ENCODE measurements at places on chromosomes 6 and 20. TPM values are rescaled to one million over a fixed set of nuclear protein-coding genes. Genes with fewer than 3 reads are reported as not detected.

PLCG1 gene
- 320 TPM for total RNA-seq

- H3K36me3 ChIP-seq = no peaks in the 10 kb centered on the region
- H3K27ac ChIP-seq = no peak overlapping the region
- DNase-seq = no peak
- no peak overlapping the region for H3K4me3 ChIP-seq
Measured at GRCh38 chr6:116210750-116211425, 43.0 kb downstream of the TSPYL4 start.

MRPS18A gene
- total RNA-seq = 49.5 TPM

DNA sequence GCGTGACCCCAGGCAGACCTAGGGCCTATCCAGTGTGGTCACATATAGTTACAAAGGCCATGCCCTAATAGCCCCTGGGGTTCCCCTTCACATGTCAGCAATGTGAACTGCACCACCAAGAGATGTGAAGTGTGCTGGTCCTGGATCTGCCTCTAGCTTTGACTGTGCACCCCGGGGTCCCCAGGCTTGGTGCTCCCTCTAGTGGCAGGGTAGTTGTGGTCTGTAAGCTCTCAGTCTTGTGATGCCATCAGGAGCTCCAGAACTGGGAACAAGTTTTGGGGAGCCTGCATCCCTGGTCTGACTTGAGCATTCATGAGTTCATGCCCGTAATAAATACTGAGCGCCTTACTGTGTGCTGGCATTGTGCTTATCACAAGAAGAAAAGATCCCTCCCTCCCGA is 143.4 kb downstream of the DHX35 start:
- no peak overlapping the region for H3K4me3 ChIP-seq
- H3K27me3 ChIP-seq = peaks cover 13% of the 10 kb centered on the region
- H3K36me3 ChIP-seq = peaks cover 5% of the 10 kb centered on the region
- H3K4me1 ChIP-seq = peaks cover 23% of the 10 kb centered on the region

CST4 gene
- not detected for total RNA-seq

PFDN4 gene
- total RNA-seq = 32.0 TPM

DNA sequence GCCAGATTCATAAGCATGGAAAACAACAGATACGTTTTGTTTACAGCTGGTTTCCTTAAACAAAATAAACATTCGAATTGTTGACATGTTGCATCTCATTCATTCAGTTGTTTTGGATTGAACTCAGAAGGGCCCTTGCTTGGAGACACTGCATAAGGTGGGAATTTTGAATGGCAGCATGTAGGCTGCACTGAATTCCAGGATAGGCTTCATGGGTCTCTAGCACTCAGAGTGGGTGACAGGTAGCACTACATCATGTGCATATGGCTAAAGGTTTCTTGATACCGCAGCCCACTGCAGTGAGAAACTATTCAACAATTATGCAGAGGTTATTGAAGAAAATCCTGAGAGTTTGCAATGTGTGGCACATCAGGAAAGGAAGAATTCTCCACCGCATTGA is 1.6 kb downstream of the BEND6 start:
- no peaks in the 10 kb centered on the region for H3K36me3 ChIP-seq
- no peak overlapping the region for H3K27ac ChIP-seq
- peaks cover 24% of the 10 kb centered on the region for H3K4me1 ChIP-seq
- peaks cover 59% of the 10 kb centered on the region for H3K27me3 ChIP-seq
- peak overlapping the region; percentile 34 for H3K4me3 ChIP-seq

CRISP1 gene
- total RNA-seq = not detected

DNA sequence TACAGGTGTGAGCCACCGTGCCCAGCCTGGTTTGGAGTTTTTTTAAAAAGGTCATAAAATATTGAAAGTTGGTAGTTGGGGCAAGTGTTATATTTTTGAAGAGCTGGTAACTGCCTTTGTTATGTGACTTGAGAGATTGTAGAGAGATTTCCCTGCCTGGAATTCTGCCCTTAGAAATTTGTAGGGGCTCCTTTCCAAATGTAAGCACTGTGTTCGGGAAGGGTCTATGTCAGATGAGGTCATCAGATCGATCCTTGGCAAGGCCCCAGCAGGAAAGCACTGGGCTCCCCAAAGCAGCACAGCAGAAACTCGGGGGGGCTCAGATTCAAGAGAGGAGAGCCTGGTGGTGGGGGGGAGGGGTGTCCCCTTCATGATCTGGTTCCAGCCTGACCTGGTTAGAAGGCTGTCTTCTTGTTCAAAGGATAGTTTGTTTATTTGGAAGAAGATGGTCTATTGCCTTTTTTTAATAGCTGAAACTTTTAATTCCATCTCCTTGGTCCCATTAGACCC is 220.2 kb downstream of the UST start:
- no peaks in the 10 kb centered on the region for H3K36me3 ChIP-seq
- no peak overlapping the region for H3K4me3 ChIP-seq
- peaks cover 55% of the 10 kb centered on the region for H3K4me1 ChIP-seq
- peaks cover 13% of the 10 kb centered on the region for H3K27me3 ChIP-seq
- no peak overlapping the region for H3K27ac ChIP-seq
- no peak for DNase-seq

POU5F1 gene
- total RNA-seq = not detected

KCNK5 gene
- 32.7 TPM for total RNA-seq

- H3K27me3 ChIP-seq = no peaks in the 10 kb centered on the region
- no peak for DNase-seq
- peaks cover 3% of the 10 kb centered on the region for H3K36me3 ChIP-seq
- peak overlapping the region; percentile 2 for H3K27ac ChIP-seq
- no peak overlapping the region for H3K4me3 ChIP-seq
Measured at GRCh38 chr6:132130626-132131298, 179.6 kb upstream of the CCN2 start.

DNA sequence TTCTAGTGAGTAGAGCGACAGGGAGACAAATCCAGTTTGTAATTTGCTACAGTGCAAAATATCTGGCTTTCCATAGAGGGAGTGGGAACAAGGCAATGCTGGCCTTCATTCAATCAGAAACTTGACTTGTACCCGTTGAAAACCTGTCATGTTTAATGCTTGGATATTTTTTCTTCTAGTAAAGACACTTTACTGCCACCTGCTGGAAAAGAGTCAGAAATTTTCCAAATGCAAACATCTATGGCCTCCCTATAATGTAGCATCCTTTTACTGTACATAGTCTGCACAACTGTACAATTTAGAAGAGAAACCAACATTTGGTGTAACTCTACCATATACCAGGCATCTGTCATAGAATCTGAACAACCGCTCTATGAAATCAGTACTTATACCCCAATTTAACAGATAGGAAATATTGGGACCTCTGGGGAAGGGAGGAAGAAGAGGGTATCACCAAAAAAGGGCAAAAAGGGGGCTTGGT is 16.7 kb upstream of the TBC1D20 start:
- no peak overlapping the region for H3K27ac ChIP-seq
- no peaks in the 10 kb centered on the region for H3K27me3 ChIP-seq
- peaks cover 19% of the 10 kb centered on the region for H3K36me3 ChIP-seq
- H3K4me3 ChIP-seq = no peak overlapping the region

Measured in neural crest cell (in vitro differentiated cells).